CD4-positive, alpha-beta memory T cell (primary cell): ENCODE measurements at places on chromosomes 5 and 9.

DNA sequence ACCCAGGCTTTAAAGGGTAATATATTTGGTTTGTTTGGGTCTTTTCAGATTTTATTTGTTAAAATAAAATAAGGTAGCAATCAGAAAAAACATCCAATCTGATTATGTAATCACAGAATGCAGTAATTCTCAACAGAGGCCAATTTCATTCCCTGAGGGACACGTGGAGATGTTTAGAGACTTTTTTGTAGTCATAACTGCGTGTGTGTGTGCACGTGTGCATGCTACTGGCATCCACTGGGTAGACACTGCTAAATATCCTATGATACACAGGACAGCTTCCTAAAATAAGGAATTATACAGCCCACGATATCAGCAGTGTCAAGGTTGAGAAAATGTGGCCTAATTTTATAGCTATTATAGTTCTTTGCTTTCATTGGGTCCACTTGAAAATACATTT is 180.8 kb upstream of the KLF9 start:
- DNase-seq: no peak

DNA sequence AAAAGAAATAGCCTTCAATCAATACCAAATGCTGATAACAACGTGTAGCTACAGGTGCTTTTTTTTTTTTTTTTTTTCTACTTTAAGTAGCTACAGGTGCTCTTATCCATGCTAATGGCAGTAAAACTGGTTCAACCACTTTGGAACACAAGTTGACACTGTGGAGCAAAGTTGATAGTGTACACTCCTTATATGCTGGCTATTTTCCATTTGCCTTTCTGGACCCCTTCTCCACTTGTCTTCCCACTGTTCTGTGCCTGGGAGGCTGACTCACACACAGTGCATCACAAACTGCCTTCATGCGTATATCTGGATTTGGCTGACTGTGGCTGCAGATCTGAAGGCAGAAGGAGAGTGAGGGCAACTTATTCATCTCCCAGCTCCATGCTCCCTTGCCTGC is 247.9 kb downstream of the MSX2 start:
- no peak for DNase-seq

GRCh38 chr9:96524764-96525163 is 74.8 kb downstream of the HABP4 start:
- DNase-seq: no peak

- DNase-seq: no peak
Observed at GRCh38 chr9:22356985-22357384, 89.6 kb upstream of the DMRTA1 start.

- DNase-seq: no peak
Observed at GRCh38 chr9:95091601-95092261, 225.8 kb downstream of the FANCC start.

DNA sequence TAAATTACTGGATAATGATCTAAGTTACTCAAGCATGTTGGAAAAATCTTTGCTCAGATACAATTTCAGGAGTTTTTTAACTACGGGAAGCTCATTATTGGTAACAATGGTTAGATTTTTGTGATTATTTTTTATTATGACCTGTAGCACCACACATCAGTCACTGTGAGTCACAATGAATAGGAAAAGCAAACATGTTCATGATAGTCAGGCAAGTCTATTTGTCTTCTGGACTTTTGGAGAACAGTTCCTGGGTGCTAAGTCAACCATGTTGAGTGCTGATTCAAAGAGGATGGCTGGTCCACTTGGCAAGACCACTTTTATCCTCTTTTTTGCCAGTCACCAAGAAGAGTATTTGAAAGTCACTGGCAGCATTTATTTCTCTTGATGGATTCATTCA is 403.2 kb downstream of the KIF4B start:
- DNase-seq: no peak

DNA sequence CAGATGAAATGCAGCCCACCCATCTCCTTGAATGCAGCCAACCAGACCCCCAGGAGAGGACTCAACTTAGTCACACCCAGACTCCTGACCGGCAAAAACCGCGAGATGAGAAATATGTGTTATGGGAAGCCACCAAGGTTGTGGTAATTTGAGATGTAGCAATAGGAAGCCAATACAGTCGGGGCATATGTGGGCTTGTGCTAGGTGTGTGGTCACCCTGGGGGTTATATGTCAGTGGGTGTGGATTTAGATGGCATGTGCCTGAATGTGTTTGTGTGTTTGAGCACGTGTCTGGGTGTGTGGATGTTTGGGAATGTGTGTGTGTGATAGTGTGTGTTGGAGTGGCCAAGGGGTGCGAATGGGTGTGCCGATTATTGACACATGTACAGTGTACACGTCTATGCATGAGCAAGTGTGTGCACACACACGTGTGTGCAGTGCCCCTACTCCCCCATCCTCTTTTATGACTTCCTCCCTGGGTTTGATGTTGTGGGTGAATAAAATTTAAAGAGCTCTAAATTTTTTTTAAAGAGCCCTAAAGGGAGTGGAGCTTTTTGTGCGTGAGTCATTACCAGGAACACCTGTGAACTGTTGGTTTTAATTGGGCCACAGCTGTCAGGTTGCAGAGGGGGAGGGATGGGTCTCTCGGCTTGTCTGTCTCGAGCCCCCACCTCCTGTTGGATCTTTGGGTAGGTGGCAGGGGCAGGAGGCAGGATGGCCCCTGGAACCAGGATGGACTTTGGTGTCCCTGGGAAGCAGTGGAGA is 86.8 kb downstream of the LHX2 start:
- no peak for DNase-seq

- DNase-seq: no peak
Observed at GRCh38 chr9:92761686-92762085, 2.9 kb downstream of the BICD2 start.
